ENCODE measurements at places on chromosomes 5 and 9.

DNA sequence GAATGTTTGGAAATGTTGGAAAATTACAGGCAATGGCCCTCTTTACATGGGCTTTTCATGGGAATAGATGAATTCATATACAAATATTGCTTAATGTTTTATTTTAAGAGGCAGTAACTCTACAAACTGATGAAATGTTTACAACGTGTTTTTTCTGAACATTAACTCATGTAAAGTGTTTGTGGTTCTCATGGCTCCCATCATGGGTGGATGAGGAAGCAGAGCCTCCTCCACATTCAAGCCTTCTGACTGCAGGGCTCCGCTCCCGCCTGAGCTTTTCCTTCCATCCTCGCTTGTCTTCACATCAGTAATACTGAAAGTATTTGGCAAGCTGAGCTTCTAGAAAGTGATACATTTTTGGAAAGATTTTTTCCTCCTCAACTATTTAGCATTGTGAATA lies 204.2 kb downstream of the ARHGAP26 start:
- no peak for DNase-seq

DNA sequence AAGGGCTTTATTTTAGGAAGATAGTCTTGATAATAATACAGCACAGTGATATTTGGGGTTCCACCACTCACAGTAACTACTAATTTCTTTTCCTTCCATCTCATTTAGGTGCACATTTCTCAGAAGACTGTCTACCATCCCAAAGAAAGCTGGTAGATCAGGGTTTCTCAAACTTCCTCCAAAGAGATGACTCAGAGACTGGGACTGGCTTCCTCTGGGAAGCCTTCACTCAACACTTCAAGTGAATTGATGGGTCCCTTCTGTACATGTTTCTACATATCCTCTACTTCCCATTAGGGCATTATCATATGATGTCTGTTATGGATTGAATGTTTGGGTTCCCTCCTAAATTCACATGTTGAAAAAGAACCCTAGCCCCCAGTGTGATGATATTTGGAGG lies 138.5 kb downstream of the SPOCK1 start:
- DNase-seq, result no peak

DNA sequence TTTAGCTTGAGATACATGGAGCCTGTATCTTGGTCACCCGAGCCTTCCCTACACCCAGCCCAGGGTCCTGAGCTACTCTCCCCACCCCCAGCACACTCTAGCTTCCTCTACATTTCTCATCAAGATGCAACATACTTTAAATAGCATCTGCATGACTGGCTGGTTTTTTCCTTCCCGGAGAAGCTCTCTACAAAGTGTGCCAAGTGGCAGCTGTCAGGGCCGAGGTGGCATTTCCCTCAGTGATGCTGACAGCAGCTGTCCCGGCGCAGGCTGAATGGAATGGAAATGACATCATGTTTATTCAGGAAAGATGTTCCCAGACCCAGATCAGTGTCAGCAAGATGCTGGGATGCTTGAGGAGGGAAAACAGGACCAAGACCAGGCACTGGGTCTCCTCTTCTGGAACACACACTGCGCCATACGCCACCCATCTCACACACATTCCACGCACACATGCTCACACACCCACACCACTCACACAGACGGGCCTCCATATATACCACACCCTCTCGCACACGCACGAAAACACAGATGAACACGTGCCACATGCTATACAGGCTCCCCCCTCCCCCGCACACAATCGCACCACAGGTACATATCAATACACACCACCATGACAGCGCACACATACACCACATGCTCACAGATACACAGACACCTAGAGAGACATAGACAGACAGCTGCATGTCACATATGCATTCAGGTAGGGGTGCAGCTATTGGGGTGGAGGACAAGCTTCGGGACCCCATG lies 67.8 kb downstream of the LHX2 start:
- no peak for DNase-seq

GRCh38 chr5:126763371-126763770 lies 13.6 kb upstream of the LMNB1 start:
- no peak for DNase-seq

- DNase-seq, result no peak
Measured at GRCh38 chr5:77869116-77869798, 93.1 kb upstream of the TBCA start.

DNA sequence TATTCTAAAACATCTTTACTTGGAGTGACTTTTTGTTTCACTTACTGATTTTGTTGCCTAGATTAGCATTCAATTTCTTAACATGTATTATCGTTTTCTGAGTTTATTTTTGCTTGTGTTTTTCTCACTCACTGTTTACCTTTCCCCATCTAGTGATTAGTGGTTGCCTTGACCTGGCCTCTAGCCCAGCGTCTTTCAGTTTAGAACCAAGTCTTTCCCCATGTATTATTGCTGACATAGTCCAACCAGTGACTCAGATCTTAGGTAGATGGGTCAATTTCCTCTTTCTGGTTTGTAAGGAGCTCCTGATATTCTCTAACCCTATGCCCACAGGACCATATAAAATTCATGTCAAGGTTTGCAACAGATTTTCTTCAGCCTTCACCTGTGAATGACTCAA lies 135.5 kb downstream of the PRR16 start:
- no peak for DNase-seq

GRCh38 chr5:50856401-50857119 lies 190.1 kb downstream of the PARP8 start:
- no peak for DNase-seq

DNA sequence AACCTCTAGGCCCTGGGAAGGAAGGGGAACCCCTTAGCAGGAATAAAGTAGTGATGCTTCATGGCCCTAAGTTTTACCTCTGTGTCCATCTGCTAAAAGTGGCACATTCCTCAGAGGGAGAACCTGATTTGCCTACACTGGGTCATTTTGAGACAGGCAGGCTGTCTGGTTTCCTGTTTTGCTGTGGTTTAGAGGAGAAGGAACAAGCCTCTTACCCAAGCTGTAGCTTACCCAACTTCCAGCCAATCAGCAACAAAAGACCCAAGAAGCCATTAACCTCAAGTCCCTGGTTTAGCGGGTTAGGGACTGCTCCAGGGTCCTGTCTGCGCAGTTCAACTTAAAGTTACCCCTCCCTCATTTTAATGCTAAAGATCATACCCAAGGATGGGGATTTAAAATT lies 411.0 kb downstream of the MAT2B start:
- no peak for DNase-seq

DNA sequence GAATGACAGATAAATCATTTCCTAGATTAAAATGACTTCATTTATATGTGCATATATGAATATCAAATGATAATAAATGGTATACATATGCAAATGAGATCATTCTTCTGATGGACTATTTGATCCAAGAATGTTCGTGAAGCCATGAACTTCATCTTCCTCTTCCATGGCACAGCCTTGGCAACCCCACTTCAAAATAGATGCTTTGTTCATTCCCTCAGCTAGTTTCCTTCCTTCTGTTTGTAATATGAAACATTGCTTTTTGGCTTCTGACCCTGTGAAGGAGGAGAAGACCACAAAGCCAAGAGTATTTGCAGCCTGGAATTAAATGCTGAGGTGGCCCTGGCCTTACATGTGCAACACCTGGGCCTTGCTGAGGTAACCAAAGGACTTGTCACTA lies 106.8 kb upstream of the LIFR start:
- no peak for DNase-seq

DNA sequence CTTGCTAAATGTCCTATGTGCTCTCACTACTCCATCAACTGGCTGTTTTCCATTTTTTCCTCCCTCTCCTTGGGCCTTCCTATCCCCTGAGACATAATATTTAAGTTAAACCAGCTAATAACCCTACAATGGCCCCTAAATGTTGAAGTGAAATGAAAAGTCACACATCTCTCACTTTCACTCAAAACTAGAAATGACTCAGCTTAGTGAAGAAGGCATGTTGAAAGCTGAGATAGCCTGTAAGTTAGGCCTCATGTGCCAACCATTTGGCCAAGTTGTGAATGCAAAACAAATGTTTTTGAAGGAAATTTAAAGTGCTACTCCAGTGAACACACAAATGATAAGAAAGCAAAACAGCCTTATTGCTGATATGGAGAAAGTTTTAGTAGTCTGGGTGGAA lies 48.8 kb upstream of the CDH10 start:
- DNase-seq, result no peak

- DNase-seq, result no peak
Measured at GRCh38 chr9:135065151-135065550, 22.3 kb upstream of the OLFM1 start.

DNA sequence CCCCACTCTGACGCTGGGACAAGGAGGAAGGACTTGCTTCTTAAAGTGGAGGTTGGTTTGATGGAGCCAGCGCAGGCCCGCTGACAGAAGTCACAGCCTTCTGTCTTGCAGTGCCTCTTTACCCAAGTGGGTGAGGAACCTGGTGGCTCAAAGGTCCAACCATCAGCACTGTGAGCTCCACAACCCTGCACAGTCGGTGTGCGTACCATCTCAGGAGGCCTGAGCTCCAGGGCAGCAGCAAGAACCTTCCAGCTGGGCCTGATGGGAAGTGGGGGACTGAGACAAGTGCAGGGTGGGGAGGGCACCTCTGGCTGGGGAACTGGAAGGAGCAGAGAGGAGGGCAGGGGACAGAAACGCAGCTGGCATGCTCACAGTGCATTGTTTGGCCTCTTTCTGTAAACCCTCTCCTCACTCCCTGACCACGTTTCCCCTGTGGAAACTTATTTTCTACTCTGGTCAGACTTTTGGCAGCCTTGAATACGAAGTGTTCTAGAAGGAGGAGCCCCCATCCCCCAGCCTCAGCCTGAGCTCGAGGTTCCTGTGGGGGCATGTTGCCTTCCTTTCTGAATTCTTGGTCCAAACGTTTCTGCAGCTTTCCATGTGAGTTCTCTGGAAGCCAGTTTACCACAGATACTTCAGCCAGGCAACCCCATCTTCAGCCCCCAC lies 178.5 kb upstream of the PITX1 start:
- DNase-seq, result no peak

DNA sequence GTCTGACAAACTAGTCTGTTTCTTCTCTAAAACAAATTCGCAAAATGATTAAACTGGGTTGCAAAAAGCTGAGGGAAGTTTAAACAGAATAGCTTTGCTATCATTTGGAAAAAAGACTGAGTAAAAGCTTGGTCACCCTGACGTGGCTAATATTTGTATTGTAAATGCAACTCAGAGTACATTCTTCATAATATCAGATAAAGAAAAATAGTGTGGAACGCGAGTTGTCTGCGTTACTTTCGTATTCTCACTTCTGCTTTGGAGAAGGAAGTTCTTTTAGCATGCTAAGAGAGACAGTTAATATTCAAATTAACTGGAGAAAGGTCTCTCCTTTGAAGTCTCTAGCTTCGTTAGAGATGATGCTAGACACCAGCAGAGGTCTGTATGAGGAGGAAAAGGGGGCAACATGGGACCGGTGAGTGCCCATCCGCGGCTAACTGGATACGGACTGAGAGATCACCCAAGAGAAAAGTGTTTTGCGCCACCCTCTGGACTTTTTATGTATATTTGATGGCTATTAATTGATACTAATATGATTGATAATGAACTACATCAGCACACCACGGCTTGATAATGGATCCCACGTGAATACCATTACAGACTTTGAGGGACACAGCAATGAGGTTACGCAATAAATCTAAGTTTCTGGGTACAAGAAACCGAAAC lies 2.9 kb upstream of the CNTRL start:
- DNase-seq, result no peak

GRCh38 chr5:128836571-128836970 lies 128.7 kb upstream of the SLC27A6 start:
- no peak for DNase-seq

DNA sequence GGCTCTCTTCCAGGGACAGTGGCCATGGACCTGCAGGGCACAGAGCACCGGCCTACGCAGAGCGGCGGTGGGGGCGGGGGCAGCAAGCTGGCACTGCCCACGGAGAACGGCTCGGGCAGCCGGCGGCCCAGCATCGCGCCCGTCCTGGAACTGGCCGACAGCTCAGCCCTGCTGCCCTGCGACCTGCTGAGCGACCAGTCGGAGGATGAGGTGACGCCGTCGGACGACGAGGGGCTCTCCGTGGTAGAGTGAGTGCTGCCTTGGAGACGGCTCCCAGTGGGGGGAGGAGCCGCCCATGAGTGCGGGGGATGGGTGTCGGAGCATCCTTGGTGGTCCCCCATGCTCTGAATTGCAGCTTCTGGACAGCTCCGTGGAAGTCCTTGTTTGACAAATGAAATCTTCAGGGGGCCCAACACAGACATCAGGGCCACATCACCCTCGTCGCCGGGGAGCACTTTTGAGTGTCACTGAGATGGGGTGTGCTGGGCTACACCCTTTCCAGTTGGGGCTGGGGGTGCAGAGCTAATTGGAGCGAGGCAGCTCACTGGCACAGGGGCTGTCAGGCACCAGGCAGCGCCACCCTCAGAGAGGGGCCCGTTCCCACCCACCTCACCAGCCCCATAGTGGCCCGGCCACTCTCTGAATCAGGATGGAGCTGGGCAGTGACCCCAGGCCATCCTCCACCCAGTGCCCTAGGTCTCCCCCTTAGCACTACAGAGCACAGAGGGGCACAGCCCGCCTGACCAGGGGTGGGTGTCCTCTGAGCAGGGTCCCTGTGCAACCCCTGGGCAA lies 70.9 kb downstream of the KCNT1 start:
- DNase-seq, result no peak

GRCh38 chr5:13601112-13601511 lies 343.4 kb downstream of the DNAH5 start:
- no peak for DNase-seq

DNA sequence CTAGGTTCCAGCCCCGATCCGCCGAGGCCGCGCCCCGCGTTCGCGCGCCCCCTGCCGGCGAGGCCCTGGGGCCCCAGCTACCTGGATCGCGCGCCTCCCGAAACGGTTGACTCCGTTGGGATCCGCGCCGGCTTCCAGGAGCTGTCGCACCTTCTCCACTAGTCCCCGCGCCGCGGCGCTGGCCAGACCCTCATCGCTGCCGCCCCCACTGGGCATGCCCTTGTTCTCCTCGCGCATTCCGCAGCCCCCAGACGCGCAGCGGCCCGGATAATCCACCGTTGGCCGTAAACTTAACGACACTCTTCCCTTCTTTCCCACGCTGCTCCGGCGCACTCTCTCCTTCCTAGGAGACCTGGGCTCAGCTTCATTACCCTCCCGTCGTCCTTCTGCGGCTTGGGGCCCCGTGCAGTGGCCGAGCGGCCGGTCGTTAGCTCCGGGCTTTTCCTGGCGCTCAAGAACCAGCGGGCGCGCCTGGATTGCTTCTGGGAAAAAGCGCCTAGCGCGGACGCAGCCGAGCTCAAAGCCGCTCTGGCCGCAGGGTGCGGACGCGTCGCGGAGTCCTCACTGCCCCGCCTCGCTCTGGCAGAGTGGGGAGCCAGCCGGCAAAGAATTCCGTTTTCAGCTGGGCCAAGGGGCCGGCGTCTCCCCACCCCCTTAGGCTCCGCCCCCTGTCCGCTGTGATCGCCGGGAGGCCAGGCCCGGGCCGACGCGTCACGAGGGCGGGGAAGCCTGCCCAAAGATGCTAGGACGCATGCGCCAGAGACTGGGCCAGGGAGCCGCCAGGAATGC lies at the start of gene CDKN2B:
Gene CDKN2B, minus strand, starts transcription at position 589 of the 789 bp plus-strand sequence. Its CDS starts 352 bp downstream, at position 237.
- peak; percentile 97 for DNase-seq

GRCh38 chr5:175740014-175740413 lies 82.1 kb downstream of the HRH2 start:
- no peak for DNase-seq

DNA sequence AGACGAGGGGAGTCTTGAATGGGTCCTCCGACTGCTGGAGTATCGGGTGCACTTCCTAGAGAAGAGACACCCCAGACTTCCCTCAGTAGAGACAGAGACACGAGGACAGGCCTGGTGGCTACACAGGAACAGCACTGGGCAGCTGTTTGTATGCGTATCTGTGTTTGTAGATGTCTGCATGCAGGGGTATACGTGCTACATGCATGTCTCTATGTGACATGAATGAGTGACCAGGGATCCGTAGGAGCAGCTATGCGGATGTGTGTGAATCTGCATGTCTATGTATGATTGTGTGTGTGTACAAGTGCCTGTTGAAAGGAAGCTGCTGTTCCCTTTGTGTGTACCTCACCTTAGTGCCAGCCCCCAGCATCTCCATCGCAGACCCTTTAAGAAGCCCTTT lies 31.2 kb downstream of the CNTFR start:
- DNase-seq, result no peak

Data from SK-N-SH (cell line).